ENCODE measurements at places on chromosomes 2 and 18.

DNA sequence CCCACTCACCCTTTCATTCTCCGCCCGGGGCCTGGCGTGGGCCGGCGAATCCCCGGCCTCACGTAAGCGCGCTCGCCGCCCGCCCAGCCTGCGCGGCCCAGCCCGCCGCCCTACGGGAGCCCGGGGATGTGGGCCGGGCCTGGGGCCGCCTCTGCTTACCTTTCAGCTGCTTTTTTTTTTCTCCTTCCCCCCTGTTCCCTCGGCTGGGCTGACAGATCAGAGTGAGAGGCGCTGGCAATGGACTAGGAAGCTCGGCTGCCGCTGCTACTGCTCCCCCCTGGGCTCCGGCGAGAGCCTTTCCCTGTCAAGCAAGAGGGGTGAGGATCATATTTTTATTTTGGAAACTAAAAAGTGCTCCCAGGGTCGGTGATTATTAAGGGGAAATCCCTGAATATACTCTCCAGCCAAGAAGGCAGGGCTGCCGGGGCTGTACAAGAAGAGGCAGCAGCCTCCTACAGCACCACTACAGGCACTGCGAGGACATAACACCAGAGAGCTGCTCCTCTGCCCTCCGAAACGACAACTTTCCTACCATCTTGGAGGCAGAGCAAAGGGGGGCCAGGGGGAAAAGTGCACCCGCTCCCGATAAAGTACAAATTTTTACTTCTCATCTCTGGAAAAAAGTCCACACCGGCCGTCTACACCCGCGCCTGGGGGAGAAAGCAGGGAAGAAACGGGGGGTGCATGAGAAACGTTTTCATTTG, at the start of gene INO80D:
INO80D (minus strand) TSS at position 433 of the 704 bp plus-strand sequence. CDS start 23,158 bp downstream, outside the sequence.
- peak; percentile 79 for DNase-seq

- DNase-seq: no peak
Measured at GRCh38 chr2:9941996-9942390, 9.5 kb upstream of the GRHL1 start.

- no peak for DNase-seq
Measured at GRCh38 chr2:37224063-37224462, 7.3 kb downstream of the CEBPZ start.

DNA sequence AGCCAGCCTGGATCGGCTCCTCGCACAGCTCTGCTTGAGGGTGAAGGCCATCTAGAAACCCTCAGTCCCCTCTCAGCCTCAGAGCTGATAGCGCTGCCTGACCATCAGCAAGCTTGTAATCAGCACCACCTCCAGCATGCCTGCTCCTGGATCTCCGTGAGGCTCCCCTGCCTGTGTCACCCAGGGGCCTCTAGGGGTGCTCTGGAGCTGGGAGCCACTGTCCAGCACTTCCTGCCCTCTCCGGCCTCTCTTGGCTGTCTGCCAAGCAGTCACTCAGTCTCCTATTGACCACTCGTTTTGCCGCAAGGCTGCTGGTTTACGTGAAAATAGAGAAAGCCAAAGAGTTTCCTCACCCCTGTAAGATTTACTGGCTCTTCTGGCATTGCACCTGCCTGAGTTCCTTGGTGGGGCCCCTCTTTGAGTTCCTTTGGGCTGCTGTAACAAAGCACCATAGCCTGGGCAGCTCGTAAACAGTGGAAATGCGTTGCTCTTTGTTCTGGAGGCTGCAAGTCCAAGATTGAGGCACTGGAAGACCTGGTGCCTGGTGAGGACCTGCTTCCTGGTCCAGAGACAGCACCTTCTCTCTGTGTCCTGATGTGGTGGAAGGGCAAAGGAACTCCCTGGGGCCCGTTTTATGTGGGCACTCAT, 17.9 kb downstream of the CAPN10 start:
- no peak for DNase-seq

- DNase-seq: no peak
Measured at GRCh38 chr18:48649231-48649630, 110.4 kb downstream of the CTIF start.

DNA sequence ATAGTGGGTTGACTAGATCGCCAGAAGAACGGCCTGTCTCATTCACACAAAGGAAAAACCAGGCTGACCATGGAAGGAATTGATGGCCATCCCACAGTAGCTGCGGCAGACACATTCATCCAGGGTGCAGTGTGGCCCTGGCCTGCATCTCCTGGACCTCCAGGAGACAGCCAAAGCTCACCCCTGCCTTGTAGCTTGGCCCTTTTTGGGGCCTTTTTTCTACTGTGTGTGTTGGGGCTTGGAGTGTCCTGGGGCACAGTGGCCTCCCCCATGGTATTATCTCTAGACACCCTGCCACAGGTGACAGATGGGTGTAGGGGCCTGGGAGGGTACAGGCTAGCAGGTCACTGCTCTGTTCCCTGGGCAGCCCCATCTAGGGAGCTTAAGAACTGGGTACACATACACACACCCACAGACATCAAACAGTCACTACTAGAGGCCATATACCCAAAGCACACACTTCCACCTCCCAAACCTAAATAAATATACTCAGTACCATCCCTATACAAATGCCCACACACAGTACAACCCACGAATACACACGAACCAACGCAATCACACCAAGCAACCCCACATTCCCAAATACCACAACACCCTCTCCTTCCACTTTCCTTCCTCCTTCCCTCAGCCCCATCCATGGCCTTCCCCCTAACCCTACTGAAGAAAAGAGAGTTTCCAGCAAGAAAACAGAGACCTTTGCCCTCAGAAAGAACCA, 8.6 kb downstream of the EN1 start:
- no peak for DNase-seq

DNA sequence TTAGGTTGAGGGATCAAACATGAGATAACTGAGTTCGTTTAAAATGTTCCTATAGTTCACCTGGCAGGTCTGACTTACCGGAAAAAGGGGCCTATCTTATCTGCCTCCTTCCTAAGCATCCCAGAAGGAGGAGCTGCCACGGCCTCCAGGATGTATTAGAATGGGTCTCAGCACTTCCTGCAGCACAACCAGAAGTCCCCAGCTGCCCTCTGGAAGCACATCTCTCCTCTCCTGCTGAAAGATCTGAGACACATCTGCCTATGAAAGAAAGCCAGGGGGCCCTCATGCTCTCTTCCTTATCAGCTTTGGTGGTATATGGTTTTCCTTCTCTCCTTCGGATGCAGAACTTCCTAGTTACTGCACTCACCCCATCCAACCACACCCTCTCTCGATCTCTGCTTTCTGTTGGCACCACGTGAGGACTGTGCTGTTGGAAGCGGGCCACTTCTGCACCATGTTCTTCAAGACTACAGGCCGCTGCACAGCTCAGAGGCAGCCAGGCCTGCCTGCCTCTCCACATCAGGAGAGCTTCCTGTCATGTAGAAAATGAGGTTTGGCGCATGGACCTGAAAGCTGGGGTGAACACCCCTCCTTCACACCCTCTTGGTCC, 6.5 kb downstream of the IGFBP5 start:
- DNase-seq: no peak

DNA sequence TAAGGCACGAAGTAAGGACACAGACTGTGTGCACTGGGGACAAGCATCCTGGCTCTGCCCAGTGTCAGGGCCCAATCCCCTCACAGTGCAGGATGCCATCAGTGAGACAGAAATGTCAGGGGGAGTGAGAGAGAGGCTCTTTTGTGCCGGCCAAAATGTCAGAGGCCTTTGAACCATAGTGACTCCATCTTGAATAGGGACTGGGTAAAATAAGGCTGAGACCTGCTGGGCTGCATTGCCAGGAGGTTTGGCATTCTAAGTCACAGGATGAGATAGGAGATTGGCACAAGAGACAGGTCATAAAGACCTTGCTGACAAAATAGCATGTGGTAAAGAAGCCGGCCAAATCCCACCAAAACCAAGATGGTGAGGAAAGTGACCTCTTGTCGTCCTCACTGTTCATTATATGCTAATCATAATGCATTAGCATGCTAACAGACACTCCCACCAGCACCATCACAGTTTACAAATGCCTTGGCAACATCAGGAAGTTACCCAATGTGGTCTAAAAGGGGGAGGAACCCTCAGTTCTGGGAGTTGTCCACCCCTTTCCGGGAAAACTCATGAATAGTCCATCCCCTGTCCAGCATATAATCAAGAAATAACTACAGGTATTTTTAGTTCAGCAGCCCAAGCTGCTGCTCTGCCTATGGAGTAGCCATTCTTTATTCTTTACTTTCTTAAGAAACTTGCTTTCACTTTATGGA, 337.4 kb downstream of the LPIN1 start:
- no peak for DNase-seq

- no peak for DNase-seq
Measured at GRCh38 chr18:31162825-31163435, at the start of gene DSC1. DSC1 (minus strand) TSS chr18:31162856; CDS start chr18:31162594, 262 bp downstream.

DNA sequence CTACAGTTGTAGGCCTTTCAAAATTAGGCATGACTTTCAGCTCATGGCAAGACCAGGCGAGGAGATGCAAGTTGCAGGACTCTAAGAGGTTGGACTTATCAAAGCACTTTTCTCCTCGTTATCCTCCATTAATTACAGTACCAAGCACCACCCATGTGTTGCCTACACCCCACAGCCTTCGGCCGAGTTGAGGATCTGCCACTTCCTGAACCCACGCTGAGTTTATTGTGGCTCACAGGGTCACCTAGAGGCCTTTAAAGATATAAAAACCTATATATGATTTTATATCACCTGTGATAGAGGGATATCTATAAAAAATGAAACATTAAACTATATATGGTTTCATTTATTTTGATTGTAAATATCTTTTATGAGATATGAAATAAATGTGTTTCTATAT, 2.6 kb downstream of the UGT1A10 start:
- DNase-seq: no peak

DNA sequence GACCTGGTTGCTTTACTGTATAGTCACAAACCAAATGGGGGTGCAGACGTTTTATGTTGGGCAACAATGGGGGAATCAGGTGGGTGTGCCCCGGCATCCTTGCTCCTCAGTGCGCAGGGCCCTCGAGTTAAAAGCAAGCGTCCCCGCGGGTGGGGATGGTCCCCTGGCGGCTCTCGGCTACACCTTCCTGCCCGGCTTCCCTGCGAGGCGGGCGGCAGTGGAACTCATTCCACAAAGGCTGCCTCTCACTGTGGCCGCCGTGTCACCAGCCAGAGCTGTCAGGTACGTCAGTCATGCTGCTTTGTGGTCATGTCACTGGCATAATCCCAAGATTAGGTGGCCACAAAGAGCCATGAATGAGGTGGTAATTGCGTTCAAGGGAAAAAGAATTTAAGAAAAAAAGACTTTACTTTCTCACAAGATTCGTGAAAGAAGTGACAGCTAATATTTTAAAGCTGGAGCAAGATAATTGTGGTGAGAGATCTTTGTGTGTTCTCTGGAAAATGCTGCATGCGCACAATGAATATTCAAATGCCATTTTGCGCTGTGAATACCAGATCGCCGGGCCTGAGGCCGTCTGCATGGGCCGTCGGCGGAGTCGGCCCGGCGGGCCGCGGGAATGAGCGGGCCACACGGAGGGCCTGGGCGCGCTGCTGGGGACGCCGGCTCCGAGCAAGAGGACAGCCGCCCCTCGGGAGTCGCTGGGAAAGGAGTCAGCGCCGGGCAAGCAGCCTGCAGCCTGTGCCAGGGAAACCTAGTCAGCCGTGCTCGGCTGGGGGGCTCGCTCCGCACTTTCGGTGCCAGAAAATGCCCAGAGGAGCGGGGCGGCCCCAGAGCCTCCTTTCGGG, 82.3 kb upstream of the LDLRAD4 start:
- DNase-seq: peak; percentile 66

- no peak for DNase-seq
Measured at GRCh38 chr18:5662586-5663090, 118.8 kb upstream of the EPB41L3 start.

DNA sequence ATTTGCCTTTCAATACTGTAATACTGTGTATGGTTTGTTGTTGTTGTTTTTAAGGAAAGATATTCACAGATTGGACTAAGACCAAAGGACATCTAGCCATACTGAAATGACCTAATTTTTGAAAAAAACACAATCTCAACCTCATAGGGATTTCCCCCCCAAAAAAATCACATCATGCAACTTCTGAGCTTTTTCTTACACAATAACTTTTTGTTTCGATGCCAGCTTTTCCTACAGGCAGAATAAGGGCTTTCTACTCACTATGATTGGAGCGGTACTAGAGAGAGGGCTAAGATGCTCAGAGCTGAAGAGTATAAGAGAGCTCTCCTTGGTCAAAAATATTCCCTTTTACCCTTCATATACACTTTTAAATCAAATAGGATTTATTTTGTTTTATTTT, 32.4 kb upstream of the SLC3A1 start:
- no peak for DNase-seq

DNA sequence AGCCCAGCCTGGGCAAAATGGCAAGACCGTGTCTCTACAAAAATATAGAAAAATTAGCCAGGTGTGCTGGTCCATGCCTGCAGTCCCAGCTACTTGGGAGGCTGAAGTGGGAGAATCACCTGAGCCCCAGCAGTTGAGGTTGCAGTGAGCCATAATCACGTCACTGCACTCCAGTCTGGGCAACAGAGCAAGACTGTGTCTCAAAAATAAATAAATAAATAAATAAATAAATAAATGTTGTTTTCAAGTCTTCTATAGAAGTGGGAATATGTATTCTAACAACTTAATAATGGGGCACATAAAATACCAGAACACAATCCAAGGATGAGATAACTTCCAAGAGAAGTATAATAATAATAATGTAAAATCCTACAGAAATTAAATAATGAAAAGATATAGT, 23.9 kb downstream of the ATAD2B start:
- no peak for DNase-seq

GRCh38 chr2:53252115-53252514, 515.5 kb upstream of the CHAC2 start:
- no peak for DNase-seq

DNA sequence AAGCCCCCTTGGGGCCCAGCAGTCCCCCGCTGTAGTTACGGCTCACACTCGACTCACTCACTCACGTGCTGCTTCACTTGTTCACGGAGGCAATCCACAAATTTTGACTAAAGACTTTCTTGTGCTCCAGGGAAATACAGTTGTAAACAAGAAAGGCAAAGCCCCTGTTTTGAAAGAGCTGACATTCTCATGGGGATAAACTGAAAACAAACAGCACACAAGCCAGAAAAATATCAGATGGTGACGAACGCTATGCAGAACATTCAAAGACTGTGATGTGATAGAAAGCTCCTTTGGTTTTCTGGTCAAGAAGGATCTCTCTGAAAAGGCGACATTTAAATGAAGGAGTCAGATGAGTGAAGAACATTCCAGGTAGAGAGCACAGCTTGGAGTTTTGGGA, 385.3 kb upstream of the SMIM21 start:
- DNase-seq: no peak

DNA sequence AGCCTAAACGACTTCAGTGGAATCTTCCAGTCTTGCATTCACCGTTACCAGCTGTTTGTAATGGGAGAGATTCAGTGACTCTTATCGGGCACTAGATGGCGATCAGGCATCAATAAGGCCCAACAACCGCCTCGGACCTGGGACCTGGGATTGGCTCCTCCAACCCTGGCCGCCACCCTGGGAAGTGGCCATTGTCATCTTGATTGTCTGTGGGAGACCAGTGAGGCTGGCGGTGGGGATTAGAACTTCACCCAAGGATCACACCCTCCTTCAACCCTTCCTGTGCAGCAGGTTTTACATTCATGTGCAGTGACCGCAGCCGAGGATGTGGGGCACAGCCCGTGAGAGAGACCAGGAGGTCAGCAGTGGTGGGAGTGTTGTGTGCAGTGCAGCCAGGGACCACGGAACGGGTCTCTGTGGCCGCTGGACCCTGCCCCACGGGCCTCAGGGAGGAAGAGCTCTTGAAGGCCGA, 85.3 kb downstream of the SPP2 start:
- peak; percentile 50 for DNase-seq

- no peak for DNase-seq
Measured at GRCh38 chr2:1440581-1440980, 27.3 kb downstream of the TPO start.

Data from activated CD4-positive, alpha-beta T cell treated with anti-CD3 and anti-CD28 coated beads, Interleukin-2, amount 50 U/mL, for 48 hours (primary cell).